ELR (cell line): ENCODE measurements at places on chromosomes 16 and 17.

- no peak for DNase-seq
Observed at GRCh38 chr17:60188759-60189158, 39.0 kb downstream of the CA4 start.

DNA sequence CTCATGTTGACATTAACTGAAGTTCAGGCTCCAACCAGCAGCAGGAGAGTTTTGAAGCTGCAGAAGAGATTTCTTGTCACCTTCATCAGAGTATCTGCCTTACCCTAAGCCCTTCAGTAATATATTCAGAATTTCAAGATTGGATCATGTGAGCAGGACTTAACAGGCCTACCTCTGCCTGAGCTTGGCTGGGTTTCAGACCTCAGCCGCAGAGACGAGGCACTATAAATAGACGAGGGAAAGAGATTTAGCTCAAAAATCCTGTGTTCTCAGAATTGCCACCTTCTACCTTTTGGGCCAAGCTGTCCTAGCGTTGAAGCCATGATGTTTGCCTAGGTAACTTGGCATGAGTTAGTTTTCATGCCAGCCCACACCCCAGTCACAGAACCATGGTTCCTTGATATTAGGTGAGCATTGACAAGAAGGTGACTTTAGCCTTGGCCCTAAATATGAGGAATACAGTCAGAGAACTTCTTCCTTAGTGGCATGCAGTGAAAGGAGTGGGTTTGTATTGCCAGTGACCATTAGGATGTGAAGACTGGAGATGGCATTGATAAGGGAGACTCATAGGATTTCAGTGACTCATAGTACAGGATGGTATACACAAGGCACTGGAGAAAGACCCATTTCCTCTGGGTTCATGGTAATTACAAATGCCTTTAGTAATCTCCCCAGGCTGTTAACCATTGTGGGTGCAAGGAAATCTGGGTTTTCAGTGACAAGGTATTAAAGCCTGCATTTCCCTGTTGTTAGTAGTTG is 224.3 kb downstream of the MSI2 start:
- peak; percentile 97 for DNase-seq

GRCh38 chr17:43010667-43011308 is 4.2 kb downstream of the IFI35 start:
- no peak for DNase-seq

DNA sequence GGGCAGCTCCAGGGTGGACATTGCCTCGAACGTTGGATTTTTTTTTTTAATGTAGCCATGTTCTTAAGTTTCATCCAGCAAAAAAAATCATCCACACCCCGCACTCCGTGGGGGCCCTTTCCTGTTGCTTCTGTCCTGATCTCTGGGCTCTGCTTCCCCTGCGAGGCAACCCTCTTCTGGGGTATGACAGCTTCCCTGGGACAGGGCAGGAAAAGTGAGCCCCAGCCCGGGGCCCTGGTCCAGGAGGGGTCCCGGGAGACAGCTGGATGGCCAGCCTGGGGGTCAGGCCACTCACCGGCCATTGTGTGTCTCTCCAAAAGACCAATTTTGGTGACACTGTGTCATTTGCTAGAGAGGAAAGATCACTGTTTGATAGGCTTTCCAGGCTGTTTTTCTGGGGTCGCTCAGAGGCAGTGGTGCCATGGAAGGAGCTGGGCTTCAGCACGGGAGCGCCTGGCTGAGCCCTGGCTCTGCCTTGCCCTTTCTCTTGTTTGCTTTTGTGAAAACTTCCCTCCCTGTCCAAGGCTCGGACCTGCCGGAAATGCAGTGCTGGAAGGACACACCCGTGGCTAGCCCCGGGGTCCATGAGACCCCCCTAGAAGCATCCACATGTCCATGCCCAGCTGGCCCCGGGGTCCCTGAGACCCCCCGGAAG is 41.0 kb upstream of the CHMP6 start:
- no peak for DNase-seq

- no peak for DNase-seq
Observed at GRCh38 chr17:3556916-3557767, 470 bp downstream of the TRPV3 start.

- no peak for DNase-seq
Observed at GRCh38 chr16:10839279-10839666, 20.7 kb upstream of the TVP23A start.

DNA sequence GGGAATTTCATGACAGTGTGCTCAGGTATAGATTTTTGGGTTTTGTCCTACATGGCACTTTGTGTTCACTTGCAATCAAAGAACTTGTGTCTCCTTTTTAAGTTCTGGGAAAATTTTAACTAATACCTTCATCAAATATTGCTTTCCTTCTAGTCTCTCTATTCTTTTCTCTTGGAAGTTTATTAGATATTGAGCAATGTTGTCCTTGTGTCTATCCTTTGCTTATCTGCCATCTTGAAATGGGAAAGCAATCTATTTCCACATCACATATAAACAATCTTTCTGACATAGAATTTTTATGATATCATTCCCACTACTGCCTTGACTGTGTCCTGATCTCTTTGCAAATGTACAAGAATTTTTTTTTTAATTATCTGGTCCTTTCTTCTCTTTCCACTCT is 4.4 kb upstream of the ABCA9 start:
- DNase-seq: no peak

GRCh38 chr16:67995423-67995822 is 3.9 kb downstream of the DPEP2 start:
- peak; percentile 55 for DNase-seq

GRCh38 chr16:17289674-17290635 is 180.8 kb downstream of the XYLT1 start:
- no peak for DNase-seq

GRCh38 chr17:62668091-62668804 is 40.8 kb downstream of the MRC2 start:
- DNase-seq: peak; percentile 24

DNA sequence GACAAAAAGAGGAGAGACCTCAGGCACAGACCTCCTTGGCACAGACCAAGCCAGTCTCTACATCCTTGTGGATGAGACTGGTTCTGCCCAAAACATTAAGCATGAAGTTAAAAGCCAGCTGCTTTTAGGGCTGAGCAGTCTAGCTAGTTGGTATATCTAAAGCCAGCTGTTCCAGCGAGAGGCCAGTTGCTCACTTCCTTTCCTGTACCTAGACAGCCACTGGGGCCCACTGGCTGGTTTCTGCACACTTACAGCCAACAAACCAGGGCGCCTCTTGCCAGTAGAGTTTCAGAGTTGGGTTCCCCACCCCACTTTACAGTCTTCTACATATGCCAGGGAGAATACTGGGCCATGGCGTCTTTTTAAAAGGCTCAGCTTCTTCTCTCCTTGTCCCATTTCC is 242.4 kb downstream of the ZFHX3 start:
- DNase-seq: no peak

DNA sequence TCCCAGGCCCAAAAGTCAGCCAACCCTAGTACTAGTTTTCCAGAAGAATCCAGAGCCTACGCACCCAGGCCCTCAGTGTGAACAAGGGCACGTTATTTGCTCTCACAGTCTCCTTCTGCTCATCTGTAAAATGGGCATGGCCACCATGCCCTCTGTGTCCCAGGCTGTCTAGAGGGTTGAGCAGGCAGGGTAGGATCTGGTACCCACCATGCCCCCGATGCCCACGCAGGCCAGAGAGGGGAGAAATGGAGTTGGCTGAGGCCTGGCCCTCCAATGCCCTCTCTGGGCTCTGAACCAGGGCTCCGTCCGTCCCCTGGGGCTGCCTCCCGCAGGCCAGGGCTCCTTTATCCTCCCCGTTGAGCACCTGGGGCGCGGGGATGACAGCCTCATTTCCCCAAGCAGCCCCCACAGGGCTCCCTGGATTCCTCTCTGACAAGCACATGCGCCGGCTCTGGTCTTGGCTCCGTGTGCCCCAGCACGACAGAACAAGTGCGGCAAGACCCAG is 9.1 kb upstream of the BAHCC1 start:
- no peak for DNase-seq

GRCh38 chr17:64297467-64298088 is 34.5 kb upstream of the TEX2 start:
- no peak for DNase-seq

DNA sequence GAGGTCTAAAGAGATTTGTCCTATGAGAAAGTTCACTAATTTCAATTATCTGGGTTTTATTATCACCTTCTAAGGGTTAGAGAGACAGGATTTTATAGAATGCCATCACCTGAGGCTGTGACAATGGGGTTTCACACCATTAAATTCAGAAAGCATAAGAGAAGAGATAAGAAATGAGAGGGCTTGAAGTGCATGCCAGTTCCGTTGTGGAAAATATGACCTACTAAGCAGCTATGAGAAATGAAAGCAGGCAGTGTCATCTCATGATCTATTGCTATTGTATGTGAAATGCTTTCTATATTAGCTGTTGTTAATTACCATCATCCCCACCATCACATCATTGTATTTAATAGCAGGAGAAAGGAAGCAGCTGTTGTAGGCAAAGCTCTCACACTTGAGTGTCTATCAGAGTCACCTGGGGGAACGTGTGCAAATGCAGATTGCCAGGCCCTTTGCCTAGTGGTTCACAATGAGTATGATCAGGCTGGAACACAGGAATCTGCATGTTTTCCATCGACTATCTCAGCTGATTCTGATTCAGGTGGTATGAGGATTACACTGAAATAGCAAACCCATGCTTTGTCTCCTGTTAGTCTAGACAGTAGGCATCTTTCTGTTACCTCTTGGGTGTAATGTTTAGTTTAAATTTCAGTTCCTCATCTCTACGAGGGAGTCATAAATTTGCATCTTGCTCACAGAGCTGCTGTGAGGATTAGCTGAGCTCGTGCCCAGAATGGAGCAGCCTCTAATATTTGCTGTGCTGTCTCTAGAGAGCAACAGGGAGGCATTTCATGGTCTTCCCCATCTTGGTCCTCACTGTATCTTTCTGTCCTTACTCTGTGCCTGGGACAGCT is 256.4 kb downstream of the CDH13 start:
- DNase-seq: no peak

DNA sequence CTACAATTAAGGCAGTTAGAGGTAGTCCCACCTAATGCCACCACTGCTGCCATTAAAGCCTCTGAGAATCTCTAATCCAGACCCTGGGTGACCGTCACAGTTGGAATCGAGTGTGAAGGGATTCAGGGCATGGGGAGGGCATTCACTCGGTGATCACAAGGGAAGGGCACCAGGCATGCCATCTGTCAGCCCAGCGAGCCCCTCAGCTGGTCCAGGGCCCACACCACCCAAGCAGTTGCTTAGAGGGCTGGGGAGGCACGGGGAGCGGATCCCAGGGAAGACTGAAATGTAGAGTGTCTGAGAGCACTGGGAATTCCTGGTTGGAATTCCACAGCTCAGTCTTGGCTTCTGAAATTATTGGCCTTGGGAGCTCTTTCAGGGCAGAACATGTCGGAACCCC is 294.6 kb downstream of the CPPED1 start:
- DNase-seq: no peak

GRCh38 chr17:37089956-37090355 is 141.2 kb downstream of the AATF start:
- DNase-seq: no peak

GRCh38 chr16:1276580-1276878 is 20.7 kb downstream of the TPSD1 start:
- DNase-seq: no peak

DNA sequence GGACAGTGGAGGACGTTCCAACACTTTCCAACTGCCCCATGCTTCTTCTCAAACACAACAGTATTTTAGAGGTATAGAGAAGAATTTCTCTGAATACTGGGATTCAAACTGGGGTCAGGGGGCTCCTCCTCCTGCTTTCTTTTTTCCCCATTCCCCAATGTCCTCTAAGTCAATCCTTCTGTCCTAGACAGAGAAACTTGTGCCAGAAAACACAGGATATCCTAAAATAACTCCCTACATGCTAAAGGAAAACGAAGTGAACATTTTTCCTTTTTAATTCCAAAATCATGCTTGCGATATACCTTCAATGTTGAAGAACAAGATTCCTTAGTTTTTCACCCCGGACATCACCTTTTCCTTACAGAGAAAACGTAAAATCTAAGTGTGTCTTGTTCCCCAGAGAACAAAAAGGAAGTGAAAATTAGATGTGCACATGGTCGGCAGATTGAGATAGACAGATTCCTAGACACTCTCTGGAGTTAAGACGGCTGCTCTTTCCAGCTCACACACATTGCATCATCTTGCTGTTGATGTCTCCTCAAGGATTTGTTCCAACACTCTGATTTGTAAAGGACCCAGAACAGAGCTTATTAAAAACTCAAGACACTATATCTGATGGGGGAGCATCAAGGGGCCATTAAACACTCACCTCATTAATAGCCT is 228.2 kb downstream of the GRIN2A start:
- DNase-seq: no peak

DNA sequence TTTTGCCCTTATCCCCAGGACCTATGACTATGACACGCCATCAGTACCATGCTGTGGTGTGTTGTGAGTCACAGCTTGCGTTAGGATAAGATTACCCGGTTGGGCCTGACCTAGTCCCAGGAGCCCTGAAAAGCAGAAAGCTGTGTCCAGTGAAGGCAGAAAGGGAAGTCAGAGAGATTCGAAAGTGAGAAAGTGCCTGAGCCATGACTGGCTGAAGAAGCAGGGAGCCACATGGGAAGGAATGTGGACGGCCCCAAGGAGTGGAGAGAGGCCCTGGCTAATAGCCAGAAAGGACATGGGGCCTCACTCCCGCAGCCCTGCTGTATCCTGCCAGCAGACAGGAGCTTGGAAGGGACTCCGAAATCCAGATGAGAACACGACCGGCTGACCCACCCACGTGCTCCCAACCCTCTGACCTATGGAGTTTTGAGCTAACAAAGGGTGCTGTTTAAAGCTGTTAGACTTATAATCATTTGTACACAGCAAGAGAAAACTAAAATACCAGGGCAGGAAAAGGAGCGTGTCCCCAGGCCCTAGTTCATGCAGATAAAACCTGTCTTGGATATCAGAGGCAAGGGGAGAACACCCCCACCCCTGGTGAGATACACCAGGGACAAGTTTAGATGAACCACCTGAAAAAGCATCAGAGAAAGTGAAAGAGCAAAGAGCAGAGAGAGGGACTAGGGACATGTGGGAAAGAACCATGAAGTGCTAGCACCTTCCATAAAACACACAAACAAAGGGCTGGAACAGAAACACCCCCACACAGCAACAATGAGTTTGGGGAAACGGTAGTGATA is 115.3 kb downstream of the SLC39A11 start:
- peak; percentile 96 for DNase-seq

GRCh38 chr16:11405331-11406176 is 60.3 kb downstream of the RMI2 start:
- DNase-seq: peak; percentile 52

GRCh38 chr16:30620169-30620568 is 10.0 kb upstream of the ZNF689 start:
- DNase-seq: no peak

DNA sequence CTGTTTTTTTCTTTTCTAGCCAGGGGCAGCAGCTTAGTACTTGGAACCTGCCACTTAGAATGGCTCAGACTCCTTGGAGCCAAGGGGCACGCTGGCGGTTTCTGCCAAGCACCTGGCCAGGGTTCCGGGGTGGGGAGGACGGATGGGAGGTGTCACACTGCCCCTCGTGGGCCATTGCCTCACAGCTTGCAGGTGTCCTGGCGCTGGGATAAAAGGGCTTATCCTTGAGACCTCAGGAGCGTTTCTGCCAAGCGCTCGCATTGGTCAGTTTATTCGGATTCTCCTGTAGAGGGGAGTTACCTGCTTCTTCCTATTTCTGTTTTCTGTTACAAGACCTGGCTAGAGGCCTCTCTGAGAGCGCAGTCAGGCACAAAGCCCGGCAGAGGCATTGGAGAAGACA is 234.6 kb downstream of the MSI2 start:
- DNase-seq: no peak
